ENCODE measurements at places on chromosomes 11 and 22. TPM values are rescaled to one million over a fixed set of nuclear protein-coding genes. Genes with fewer than 3 reads are reported as not detected.

GAL gene
- not detected for total RNA-seq

IGSF9B gene
- total RNA-seq: 63.1 TPM

LINC01488 gene
- not detected for total RNA-seq

PDE3B gene
- total RNA-seq: 143 TPM

RAB1B gene
- 95.2 TPM for total RNA-seq

All from T-cell (primary cell).